ENCODE measurements at places on chromosomes 5 and 9. TPM values are rescaled to one million over a fixed set of nuclear protein-coding genes. Genes with fewer than 3 reads are reported as not detected.

The SPATA31E1 gene
- total RNA-seq, result not detected

The DDX4 gene
- not detected for total RNA-seq

The CATSPER3 gene
- total RNA-seq, result 0.43 TPM

The PCDHB2 gene
- 2.3 TPM for total RNA-seq

The PCA3 gene
- not detected for total RNA-seq

The NMUR2 gene
- not detected for total RNA-seq

The TEK gene
- 18.0 TPM for total RNA-seq

The MAMDC2 gene
- 13.4 TPM for total RNA-seq

The RGS14 gene
- total RNA-seq, result 11.3 TPM

The LCP2 gene
- total RNA-seq, result 25.0 TPM

The SLC6A19 gene
- total RNA-seq, result not detected

The BICD2 gene
- total RNA-seq, result 27.4 TPM

The ENTPD2 gene
- total RNA-seq, result 1.2 TPM

The CETN3 gene
- 18.0 TPM for total RNA-seq

The ALDH1A1 gene
- 235 TPM for total RNA-seq

The KCNN2 gene
- total RNA-seq, result 0.24 TPM

The PGM5 gene
- total RNA-seq, result 226 TPM

The MACIR gene
- 4.8 TPM for total RNA-seq

The UNC13B gene
- 27.3 TPM for total RNA-seq

The CARD19 gene
- total RNA-seq, result 40.8 TPM

The KLF4 gene
- 151 TPM for total RNA-seq

Measured in posterior vena cava (tissue), 2 donors.